ENCODE measurements at places on chromosomes 4 and X.

GRCh38 chrX:38513112-38513742, 48.1 kb upstream of the TSPAN7 start:
- no peak for DNase-seq

DNA sequence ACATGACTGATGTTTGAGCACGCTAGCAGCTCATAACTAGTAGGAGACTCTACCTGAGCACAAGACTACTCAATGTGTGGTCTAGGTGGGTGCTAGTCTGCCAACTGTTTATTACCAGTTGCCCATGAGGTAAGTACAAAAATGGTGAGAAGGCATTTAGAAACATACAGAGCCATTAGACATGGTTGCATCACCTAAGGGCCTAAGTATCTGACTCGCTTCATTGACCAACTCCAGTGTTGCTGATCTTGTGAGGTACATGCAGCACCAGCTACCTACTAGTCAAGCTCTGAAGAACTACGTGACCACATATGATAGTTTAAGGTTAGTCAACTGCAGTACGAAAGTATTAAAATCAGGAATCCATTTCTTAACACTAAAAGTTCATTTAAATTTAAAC, 39.9 kb downstream of the APBB2 start:
- no peak for DNase-seq

- DNase-seq: no peak
Measured at GRCh38 chrX:17336377-17336776, 38.6 kb upstream of the NHS start.

DNA sequence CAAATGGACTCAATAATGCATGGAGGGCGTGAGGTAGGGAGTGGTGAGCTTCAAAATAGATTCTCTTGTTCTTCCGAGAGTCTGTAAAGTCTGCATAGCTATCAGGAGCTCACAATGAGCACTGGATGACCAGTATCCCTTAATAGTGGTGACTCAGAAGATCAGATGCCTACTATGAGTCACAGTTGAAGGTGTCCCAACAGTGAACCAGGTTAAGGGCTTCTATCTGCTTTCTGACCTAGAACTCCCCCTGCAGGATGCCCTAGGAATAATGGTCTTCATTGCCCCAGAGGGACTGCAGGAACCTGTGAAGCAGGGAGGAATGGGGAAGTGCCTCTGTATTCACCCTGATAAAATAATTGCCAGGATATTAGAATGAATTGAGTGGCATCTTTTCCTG, 22.1 kb downstream of the DGKK start:
- DNase-seq: no peak

- no peak for DNase-seq
Measured at GRCh38 chr4:79875344-79875899, 197.6 kb downstream of the ANTXR2 start.

- no peak for DNase-seq
Measured at GRCh38 chr4:145732001-145732815, 52.3 kb downstream of the C4orf51 start.

DNA sequence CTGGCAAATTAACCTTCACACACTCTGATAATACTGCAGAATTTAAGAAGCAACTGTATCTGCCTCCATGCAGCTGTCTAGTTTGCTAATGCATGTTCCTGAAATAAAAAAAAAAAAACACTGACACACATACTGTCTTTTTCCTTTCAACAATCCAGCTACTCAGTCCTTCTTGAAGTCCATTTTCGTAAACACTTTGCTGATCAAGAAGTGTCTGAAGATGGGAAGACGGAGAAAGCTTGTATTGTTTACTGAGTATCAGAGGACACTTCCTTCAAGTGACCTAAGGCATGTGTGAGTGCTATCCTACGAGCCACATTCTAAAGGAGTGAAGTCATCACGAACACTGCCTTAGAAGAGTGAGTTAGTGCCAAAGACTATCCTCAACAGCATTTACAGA, 82.6 kb downstream of the LUZP4 start:
- DNase-seq: no peak

DNA sequence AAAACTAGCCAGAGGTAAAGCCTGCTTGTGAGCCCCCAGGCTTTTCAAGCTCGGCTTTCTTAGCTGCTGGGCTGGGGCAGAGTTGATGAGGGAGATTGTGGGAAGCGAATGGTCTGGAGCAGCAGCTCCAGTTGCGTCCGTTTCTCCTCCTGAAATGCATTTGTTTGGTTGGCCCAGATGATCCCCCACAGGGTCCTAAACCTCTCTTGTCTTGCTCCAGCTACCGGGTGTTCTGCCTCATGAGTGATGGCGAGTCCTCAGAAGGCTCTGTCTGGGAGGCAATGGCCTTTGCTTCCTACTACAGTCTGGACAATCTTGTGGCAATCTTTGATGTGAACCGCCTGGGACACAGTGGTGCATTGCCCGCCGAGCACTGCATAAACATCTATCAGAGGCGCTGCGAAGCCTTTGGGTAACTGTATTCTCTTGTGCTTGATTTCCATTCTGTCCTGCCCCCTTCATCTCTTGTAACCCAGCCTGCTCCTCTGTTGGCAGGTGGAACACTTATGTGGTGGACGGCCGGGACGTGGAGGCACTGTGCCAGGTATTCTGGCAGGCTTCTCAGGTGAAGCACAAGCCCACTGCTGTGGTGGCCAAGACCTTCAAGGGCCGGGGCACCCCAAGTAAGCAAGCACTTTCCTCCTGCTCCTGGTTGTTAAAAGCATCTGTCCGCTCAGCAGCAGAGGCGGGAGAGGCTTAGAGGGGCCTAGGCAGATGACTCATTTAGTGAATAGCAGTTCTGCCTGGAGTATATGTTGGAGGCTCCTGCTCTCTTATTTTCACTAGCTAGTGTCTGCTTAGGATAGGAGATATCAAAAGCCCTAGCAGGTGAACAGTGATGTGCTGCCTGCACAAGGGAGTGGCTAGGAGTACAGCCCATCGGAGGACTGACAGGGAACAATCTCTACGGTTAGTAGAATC, 15.3 kb downstream of the TKTL1 start:
- no peak for DNase-seq

- DNase-seq: no peak
Measured at GRCh38 chrX:13364230-13364857, 44.5 kb upstream of the ATXN3L start.
